Muscle of back (tissue), 13 donors: ENCODE measurements at places on chromosomes 3 and 15. TPM values are rescaled to one million over a fixed set of nuclear protein-coding genes. Genes with fewer than 3 reads are reported as not detected.

DNA sequence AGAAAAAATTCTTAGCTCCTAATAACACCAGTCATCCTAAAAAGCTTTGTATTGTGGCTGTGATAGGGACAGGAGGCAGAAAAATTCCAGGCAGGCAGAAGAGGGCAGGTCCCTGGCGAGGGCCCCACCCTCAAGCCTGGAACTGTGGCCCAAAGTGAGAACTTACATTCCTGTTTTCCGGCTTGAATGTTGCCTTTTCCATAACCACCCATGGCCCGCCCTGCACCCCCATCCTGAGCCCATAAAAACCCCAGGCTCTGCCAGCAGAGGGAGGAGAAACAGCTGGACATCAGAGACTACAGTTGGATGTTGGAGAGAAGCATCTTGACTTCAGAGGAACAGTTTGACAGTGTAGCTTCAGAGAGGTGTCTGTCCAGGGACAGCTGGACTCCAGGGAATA is 37.3 kb downstream of the SLCO2A1 start:
- no peak for DNase-seq

DNA sequence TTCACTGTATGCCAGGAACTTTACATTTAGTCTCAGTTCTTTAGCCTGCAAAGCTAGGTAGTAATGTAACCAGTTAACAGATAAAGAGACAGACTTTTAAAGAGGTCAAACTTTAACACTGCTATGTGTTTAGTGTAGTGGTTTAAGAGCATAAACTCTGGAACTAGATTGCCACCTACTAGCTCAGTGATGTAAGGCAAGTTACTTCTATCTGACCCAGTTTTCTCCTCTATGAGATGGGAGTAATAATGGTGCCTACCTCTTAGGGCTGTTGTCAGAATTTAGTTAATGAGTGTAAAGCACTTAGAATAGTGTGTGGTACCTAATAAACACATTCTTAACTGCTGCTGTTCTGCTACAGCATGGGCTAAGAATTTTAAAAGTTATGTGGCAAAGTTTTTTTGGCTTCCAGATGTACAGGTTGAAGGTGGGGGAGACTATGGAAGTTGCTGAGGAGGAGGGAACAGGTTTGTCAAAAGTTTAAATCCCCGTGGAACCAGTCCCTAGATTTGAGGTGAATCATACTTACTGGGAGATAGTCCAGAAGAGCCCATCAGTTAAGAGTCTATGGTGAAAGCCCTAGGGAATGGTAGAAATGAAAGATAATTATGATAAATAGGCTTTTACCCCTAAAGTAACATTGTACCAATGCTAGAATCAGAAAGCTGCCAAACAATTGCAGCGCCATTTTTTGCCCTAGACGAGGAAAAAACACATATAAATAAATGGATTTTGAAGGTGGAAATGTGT is 13.9 kb downstream of the TSC22D2 start:
- no peak for DNase-seq

DNA sequence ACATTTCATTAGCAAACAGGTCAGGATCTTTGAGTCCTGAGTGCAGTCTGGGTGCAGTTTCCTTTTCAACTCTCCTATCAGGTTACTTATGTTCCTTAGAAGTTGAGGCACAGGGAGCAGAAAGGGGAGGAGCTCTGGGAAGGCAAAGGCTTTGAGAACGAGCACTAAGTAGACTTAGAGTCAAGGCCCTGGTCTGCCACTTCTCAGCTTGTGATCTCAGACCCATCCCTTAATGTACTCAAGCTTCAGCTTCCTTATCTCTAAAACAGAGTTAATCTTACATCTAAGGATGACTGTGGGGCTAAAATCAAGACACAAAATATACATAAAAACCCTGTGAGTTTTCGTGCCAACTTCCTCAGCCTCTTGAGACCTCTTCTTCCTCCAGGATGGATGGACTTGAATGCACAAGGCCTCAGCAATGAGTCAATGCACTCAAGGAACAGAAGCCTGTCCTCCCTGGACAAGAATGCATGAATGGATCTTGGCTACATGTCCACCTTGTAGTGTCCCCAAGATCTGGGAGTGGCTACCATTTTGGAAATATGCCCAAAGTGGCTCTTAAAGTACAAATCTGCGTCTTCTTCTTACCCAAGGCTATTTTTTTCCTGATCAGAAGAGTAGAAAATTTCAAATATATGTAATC is 105.1 kb downstream of the WDR76 start:
- no peak for DNase-seq

DNA sequence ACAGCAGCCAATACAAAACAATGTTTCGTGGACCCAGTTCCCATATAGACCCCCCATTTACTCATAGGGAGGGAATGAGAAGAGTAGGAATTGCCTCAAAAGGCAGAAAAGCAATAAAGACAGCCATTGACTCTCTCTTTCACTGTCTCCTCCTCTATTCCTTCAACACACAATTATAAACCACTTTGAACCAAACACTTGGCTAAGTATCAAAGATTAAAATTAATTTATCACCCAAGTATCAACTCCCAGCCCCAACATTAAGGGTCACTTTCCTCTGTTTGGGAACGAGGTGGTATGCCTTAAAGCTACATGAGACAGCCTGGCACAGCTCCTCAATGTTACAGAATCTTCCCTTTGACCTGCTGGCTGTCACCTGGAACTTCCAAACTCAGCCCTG is 16.4 kb upstream of the LRIG1 start:
- DNase-seq: no peak

DNA sequence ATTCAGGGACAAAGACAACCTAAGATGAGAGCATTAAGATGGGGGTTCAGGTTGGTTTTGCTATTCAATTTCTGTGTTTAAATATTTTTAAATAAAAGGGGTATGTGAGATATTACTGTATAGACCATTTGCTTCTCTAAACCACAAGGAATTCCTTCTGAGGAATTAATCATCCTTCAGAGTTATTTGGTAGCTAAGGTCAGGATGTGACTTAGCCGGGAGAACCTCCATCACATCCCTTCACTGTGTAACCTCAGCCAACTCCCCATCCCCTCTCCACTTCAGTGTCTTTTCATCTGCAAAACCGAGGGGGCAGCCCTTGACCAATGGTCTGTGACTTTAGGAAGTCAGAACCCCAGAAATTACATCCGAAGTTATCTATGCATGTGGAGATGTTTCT is 48.7 kb upstream of the SKOR1 start:
- DNase-seq: no peak

- DNase-seq: no peak
These were observed 28.1 kb upstream of the ELP6 start for GRCh38 chr3:47541583-47542108.

The C2CD4A gene
- not detected for polyA plus RNA-seq
